ENCODE measurements at places on chromosomes 5 and 9.

DNA sequence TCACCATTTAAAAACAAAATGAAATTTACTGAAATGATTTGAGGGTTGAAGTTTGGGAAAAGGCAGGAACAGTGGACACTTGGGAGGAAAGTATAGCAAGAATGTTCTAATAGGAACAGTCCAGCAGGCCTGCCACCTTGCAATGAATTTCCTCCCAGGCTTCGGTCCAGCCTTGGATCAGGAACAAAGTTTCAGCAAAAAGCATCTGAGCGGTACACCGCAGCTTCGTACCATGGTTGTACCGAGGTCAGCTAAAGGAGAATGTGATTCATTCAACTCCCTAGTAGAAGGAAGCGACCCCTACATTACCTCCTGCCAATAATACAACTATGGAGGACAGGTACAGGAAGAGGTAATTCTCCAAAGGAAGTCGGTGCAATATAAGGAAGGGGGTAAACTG, 111.4 kb downstream of the ENC1 start:
- DNase-seq = no peak

DNA sequence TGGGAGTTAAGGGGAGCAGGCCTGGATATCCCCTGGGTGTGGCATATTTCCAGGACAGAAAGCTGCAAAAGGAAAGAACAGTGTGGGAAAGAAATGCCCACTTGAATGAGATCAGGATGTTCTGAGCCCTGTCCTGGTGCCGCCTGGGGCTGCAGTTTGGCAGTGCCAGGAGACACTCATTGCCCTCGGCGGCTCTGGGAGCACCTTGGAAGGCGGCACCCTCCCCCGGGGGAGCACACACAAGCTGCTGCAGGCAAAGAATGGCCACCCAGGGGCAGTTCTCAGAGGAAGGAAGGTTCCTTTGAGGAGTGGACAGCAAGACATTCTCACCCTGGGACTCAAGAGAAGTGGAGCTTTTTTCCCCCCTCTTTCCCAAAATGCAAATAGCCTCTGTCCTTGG, 305.3 kb downstream of the NTRK2 start:
- no peak for DNase-seq

- DNase-seq = no peak
Observed at GRCh38 chr9:135369412-135369990, 110.1 kb upstream of the PPP1R26 start.

DNA sequence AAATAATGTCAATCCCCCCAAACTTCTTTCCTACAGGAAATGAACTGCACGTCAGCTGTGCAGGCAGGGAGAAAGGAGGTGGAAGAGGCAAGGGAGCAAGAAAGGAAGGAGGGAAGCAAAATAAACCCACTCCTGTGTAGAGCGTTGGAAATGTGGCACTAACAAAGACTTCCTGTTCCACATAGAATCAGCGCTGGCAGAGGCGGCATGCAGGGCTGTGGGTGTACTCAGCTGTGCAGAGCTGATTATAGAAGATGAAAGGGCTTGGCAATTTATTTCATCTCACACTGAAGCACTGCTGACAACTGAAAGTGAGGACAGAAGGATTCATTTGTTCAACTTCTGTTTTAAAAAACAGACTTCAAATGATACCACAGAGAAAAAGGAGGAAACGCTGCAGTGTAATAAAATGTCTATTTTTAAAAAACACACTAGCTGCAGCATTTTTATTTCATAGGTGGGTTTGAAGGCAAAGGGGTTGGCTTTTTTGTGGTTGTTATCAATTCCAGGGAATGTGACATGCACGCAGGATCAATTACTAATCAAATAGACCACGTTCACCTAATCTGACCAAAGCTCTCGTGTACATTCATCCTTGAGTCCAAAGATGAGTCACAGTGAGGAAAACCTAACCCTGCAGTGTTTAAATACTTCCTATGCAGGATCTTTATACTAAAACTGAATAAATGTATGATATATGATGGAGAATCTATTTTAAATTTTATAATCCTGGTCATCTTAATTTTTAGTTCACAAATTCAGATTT, 583.5 kb downstream of the ZNF608 start:
- DNase-seq = no peak

GRCh38 chr9:37739222-37739621, 14.4 kb upstream of the TRMT10B start:
- DNase-seq = no peak

DNA sequence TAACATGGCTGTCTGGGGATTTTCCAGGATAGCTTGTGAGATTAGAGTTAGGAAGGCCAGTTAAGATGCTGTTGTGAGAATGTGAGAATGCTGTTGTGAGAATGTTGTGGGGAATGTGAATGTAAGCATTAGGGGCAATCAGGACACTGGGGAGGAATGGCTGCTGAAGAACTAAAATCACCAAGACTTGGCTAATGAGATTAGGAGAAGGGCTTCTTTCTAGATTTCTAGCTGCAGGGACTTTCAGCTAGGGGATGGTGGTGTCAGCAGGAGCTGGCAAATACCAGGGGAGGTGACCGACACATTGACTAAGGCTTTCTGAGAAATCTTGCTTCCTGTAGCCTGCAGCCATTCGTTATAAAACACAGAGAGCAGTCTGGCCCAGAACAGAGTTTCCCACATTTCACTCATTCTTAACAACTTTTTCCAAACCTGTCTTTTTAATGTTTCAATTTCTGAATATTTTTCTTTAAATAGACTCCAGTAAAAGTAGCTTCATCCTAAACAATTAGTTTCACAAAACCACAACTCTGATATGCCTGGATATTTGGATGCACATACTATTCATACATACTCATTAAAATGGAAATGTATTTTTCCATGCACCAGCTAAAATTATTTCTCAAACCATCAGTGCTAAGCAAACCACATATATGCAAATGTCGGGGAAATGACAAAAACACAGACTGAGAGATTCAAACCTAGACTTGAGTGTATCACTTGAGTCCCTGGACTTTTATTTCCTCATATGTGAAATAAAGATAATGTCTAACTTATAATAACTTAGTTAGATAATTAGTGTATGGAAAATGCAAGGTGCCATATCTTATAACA, 89.3 kb upstream of the TNC start:
- no peak for DNase-seq

GRCh38 chr5:77209495-77210090, 887 bp upstream of the PDE8B start:
- no peak for DNase-seq

- no peak for DNase-seq
Observed at GRCh38 chr9:134684375-134684723, 42.7 kb downstream of the COL5A1 start.

DNA sequence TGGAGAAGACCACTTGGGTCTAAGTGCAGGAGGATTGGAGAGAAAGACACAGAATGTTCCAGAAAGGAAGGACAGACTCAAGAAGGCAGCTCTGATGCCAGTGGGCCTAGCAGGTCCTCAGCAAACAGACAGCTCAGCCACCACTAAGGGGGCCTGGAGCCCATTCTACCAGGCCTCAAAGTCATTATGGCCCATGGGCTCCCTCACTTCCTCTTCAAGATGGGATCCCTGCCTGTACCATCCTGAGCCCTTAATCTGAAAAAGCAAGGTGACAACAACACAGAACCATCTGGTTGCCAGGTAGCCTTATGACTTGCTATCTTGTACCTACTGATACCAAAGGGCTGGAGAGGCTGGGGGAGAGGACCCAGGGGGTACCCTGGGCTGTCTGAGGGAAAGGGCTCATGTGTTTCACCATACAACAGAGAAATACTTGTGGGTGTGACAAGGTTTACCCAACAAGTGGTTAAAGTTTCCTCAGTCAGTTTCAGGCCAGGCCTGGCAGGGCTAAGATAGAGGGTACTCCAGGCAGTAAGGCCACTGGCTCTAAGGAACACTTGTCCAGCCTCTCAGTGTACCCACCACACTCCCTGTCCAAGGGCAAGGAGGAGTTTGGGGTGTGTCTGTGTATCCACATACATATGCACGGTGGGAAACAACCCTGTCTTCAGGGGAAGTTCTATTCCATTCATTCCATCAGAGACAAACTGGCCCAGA, 30.7 kb downstream of the TCF7 start:
- no peak for DNase-seq

GRCh38 chr5:121982146-121982892, 20.5 kb downstream of the SRFBP1 start:
- DNase-seq = no peak

- no peak for DNase-seq
Observed at GRCh38 chr5:5085381-5085780, 54.7 kb upstream of the ADAMTS16 start.

GRCh38 chr9:136451221-136451877, 11.7 kb upstream of the INPP5E start:
- no peak for DNase-seq

All from inflammatory macrophage (primary cell).